Colonic mucosa (tissue), 4 donors: ENCODE measurements at places on chromosomes 2 and 18. TPM values are rescaled to one million over a fixed set of nuclear protein-coding genes. Genes with fewer than 3 reads are reported as not detected.

GRCh38 chr2:65511306-65511705, 78.9 kb upstream of the SPRED2 start:
- no peak for DNase-seq

DNA sequence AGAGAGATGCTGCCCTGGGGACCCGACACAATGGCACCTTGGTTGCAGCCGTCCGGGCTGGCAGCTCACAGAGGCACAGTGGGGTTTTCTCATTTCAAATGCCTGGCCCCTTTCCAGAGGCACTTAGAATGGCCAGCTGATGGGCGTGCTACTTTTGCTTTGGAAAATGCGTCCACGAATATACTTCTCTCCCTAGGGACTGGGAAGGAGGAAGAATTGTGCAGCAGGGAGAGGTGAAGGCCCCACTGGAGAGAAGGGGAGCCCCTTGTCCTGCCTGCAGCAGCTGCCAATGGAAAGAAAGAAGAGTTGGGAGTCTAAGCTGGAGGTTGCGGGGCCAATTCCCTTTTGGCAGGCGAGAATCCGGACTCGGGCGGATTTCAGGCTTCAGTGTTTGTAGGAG, 1.1 kb upstream of the MAL start:
- DNase-seq, result no peak

- DNase-seq, result peak; percentile 66
These were observed 78.8 kb upstream of the GAREM1 start for GRCh38 chr18:32549248-32550110.

DNA sequence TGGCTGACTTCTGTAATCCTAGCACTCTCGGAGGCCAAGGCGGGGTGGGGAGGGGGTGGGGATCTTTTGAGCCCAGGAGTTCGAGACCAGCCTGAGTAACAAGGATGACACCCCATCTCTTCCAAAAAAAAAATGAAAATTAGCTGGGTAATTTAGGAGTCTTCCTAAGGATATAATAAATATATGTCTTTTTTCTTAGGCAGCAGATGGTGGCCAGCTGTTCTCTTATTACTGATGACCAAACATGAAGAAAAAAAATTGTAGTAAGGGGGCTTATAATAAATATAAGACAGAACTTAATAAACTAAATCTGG, 4.2 kb upstream of the IMPA2 start:
- DNase-seq, result no peak

DNA sequence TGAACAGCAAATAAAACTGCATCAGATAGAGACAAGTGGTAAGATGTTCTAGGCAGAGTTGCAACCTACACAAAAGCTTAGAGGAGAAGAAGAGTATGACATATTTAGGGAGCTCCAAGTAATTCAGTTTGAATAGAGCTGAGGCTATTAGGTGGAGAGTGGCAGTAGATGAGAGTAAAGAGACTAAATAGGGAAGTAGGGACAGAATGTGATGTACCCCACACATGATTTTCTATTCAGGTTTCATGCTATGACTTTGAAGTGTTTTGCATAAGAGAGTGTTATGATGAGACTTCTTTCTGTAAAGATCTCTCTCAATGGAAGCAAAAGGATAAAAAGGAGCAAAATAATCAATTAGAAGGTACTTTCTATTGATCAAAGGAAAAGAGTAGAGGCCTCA, 206.8 kb upstream of the ERBB4 start:
- DNase-seq, result no peak

- peak; percentile 15 for DNase-seq
These were observed 130.8 kb upstream of the HS6ST1 start for GRCh38 chr2:128449226-128450061.

The PLEK gene
- total RNA-seq, result 5.1 TPM

DNA sequence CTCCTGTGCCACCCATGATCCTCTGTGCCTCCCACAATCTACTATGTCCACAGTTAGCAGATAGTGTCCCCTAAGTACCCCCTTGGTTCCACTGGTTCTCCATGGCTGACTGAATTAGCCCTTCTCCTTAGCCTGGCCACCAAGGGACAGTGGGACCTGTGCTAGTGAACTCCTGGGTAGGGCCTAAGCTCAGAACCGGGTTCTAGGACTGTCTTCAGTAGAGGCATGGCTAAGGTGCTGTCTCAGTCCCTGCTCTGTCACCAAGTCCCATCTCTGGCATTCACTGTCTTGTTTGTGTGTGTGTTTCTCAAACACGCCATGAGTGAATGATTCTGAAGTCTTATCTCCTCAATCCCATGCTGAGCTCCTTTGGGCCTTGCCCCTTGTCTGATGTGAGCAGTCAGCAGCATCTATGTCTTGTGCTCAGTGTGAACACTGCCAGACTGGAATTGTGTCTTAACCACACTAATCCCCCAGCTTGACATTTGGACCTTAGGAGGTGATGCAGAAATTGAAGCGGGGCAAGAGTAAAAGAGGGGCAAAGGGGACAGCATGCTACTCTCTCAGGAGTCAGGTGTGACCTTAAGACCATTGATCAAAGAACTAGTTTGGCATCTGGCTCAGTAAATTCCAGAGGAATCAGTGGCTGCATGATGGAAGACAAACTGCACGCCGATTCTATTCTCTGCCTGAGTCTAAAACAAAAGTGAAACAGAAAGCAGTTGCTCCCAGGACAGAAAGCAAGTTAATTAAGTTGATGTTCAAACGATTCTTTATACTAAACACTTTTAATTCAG, 190.5 kb downstream of the ALPK2 start:
- DNase-seq, result no peak

DNA sequence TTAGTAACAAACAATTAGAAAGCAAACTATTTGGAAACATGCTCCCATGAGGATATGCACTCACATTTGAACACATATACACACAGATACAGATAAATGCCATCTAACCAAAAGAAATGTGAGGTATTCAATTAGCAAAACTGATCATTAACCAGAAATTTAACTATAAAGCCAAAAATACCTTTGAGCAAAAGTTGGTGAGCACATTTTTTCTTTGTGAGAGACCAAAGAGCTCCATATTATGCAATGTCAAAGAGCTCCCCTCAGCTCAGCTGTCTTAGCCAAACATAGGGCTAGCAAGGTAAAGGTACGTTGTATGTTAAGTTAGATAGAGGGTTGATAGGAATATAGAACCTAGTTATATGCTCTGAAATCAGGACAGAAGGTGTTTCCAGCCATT, 43.8 kb downstream of the CYBRD1 start:
- DNase-seq, result no peak

DNA sequence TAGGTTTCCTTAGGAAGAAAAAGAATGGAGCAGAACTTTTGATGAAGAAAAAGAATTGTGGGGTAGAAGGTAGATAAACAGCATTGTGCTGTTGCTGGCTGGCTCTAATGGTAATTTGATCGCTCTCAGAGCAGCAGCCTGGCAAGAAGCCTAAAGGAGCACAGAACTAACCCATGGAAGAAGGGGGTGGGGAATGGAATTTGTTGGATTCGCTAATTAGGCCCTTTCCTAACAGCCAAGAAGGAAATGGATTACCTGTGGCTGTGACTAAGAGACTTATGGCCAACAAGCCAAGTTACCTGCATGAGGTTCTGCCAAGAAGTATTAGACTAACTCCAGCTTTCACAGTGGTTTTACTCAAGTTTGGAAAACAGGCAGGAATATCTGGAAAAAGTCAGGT, 210.6 kb downstream of the IKZF2 start:
- DNase-seq, result peak; percentile 70

DNA sequence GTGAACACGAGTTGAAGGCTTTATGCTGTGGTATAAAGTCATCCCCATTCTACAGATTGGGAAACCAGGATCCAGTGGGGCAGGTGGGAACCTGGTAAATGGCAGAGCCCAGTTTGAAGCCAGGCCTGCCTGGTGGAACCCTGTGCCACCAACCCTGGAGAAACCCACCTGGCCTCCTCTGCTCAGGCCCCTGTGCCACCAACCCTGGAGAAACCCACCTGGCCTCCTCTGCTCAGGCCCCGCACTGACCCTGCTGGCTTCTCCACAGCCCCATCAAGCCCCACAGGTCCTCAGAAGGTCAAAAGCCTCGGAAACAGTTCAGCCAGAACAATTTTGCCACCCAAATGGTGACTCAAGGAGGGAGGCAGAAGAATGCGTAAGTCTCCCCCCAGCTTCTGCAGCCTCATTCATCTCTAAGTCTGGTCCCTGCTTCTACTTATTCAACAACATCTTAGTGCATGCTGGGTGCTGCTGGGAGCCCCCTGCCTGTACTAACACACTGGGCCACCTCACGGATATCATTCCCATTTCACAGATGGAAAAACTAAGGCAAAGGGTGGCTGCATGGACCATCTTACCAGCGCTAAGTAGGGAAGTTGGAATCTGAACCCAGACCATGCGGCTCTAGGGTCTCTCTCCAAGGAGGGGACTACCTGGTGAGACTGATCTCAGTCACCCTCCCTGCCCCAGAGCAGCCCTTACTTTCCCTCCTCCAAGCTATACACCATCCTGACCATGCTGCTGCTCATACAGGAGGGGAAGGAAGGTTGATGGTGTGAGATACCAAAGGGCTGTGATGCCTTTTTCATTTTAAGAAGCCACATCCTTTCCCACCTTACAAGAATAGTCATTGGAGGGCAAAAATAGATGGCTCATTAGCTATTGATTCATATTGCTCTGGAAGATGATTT, 93.7 kb upstream of the ID2 start:
- DNase-seq, result no peak

- no peak for DNase-seq
These were observed 28.8 kb downstream of the PKDCC start for GRCh38 chr2:42076357-42077225.

DNA sequence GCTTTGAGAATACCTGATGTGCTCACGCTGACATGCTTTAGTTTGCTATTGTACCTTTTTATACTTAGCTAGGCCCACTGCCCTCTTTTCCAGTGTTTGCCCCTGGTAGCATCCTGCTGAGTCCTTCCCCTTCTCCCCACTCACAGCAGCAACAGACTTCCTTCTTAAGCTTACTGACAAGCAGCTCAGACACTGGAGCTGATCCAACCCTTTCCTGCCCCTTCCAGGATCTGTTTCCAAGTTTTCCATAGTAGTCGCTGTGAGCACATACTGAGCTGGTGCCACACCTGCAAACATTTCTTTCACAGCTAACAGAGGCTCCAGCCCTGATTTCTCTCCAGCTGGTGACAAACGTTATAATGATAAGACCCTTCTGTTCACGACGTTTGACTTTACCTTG, 991.4 kb upstream of the CELF4 start:
- DNase-seq, result no peak

DNA sequence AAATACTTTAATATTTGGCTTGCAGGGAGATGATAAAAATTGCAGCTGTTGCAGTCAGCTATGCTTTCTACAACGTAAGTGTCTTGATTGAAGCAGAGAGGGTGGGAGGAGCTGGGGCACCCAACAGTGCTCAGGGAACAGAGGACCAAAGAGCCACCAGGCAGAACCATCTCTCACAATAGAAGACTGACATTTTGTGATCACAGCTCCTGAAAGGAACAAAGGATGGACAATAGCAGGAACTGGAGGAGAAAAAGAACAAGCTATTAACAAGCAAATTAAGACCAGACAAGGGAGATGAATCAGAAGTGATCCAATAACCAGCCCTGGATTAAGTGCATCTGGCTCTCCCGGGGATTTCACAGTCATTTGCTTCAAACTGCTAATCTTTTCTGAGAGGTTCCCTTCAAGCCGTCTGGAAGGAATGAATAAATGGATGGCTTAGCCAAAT, 65.7 kb upstream of the SMAD2 start:
- DNase-seq, result no peak

DNA sequence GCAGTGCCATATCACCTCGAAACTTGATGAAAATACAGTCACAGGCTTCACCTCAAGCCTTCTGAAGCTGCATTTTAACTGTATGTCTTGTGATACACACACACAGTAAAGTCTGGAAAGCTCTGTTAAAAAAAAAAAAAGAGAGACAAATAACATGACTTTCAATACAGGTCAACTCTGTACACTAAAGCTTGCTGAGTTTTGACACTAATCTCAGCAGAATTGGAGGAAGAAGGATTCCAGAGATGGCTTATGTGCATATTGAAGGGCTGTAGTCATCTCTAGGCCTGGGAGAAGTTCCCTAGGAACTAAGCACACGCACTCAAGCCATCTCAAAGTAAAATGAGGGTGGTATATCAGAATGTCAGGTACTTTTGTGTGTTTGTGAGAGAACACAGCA, 875.1 kb downstream of the EPHA4 start:
- no peak for DNase-seq

DNA sequence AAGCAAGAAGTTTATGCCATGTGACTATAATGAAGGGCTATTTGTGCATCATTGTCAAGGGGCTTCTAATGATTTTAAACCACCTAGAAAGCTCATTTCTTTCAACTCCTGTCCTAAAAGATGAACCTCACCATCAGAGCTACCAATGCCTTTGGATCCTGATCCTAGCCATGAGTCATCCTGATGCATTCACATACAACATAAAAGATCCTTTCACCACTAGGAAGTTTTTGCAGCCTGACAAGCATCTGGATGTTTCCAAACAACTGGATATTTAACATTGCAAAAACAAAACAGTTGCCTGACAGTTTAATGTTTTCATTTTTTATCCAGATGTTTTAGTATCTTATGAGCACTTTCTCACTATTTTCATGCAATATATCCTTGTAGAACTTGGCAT, 425.3 kb downstream of the MBD2 start:
- DNase-seq, result no peak

The GAREM2 gene
- 3.9 TPM for total RNA-seq

GRCh38 chr2:141316103-141316502, 814.7 kb downstream of the LRP1B start:
- DNase-seq, result no peak

The SERPINB7 gene
- total RNA-seq, result not detected

DNA sequence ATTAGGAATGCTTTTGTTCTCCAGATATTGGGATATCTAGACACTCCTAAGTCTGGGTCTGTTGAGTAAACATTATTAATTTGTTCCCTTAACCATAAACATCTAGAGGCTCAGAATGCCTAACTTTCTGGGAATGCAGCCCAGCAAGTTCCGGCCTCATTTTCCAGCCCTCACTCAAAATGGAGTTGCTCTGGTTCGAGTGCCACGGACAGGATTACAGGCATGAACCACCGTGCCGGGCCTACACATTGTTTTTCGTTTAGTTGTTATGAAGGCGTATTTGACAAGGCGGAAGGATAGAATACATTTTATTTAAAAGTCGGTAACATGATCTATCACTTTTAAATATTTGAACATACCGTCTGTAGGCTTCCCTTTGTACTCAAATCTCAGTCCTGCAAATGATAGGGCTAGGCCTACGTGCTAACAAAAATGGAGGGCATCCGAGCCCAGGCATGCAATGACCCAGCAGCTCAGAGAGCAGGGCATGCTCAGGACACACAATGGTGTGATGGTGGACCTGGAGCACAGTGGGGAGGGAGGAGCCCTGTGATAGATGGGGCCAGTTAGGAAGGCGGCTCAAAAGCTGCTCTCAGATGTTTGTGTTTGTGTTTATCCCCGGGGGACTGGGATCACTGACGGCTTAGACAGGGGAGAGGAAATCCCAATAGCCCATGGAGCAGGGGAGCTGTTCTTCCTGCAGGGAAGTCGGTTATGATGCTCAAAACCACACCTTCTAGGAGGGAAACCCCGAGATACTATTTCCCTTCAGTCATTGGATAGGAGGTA, 2.9 kb upstream of the SCYGR1 start:
- no peak for DNase-seq

GRCh38 chr18:76487782-76488181, 7.3 kb downstream of the ZNF516 start:
- DNase-seq, result no peak
